Activated T-helper 2 cell treated with anti-CD3 and anti-CD28 coated beads, Interferon-gamma antibody, Interleukin-2, Interleukin-4, amounts not matched to agents 10 μg/mL and 5 μg/mL and 100 μg/mL, durations not matched to agents 14 hours and 24 hours and 36 hours (primary cell): ENCODE measurements at places on chromosomes 7 and 10. TPM values are rescaled to one million over a fixed set of nuclear protein-coding genes. Genes with fewer than 3 reads are reported as not detected.
A peak's percentile ranks its signal among the peaks of the same experiment; 100 is the strongest.

RBP4 gene
- not detected in 2 replicates for total RNA-seq

VWDE gene
- 2.9 and 3.2 TPM in 2 replicates for total RNA-seq

FAM25G gene
- total RNA-seq: not detected in 2 replicates

NUDT5 gene
- total RNA-seq: 109 and 112 TPM in 2 replicates

SH2D4B gene
- 0.05 TPM in 1 of 2 replicates, not detected in the other for total RNA-seq

USP54 gene
- total RNA-seq: 5.4 and 5.7 TPM in 2 replicates

NRF1 gene
- 22.8 and 25.4 TPM in 2 replicates for total RNA-seq

LIPK gene
- not detected in 2 replicates for total RNA-seq

DNA sequence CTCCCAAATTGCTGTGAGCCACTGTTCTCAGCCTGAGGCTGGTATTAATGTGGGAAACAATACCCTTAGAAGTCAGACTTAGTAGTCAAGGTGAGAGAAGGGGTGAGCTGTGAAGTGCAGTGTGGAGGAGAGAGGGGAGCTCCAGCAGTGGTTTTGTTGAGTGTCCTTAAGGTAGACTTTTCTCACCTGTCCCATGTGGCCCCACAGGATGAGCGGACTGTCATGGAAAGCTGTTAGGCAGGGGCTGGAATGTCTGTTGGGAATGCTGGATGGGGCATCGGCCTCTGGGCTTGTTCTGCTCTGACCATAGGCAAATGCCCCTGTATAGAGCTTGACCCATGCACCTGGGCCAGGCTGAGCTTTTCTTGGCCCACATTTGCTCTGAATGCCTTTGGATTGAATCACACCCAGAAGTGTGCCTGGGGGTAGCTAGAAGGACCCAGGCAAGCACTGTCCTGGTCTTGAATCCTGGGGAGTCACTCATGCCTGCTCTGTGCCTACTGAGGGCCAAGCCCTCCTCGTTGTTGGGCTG is 36.3 kb upstream of the SH2D4B start:
- H3K36me3 ChIP-seq: peaks cover 38% of the 10 kb centered on the region
- H3K4me1 ChIP-seq: peaks cover 83% of the 10 kb centered on the region
- DNase-seq: no peak
- H3K27ac ChIP-seq: peak overlapping the region; percentile 54
- H3K27me3 ChIP-seq: no peaks in the 10 kb centered on the region
- H3K4me3 ChIP-seq: no peak overlapping the region

DNA sequence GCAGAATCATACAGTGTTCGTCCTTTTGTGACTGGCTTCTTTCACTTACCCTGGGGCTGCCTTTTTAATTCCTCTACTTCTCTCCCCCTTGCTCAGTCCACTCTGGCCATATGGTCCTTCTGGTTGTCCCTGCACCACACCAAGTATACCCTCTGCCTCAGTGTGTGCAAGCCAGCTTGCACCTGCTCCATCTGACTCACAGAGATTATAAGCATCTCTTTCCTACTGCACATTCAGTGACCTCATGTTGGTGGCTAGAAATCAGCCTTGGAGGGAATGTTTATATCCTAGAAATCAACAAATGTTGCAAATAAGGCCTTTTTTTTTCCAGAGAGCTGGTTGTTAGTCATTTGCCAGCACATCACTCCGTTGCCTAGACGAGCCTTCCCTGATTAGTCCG is 67.5 kb upstream of the C10orf90 start:
- no peaks in the 10 kb centered on the region for H3K36me3 ChIP-seq
- DNase-seq: no peak
- H3K27ac ChIP-seq: no peak overlapping the region
- H3K27me3 ChIP-seq: no peaks in the 10 kb centered on the region
- no peak overlapping the region for H3K4me3 ChIP-seq
- no peaks in the 10 kb centered on the region for H3K4me1 ChIP-seq

DNA sequence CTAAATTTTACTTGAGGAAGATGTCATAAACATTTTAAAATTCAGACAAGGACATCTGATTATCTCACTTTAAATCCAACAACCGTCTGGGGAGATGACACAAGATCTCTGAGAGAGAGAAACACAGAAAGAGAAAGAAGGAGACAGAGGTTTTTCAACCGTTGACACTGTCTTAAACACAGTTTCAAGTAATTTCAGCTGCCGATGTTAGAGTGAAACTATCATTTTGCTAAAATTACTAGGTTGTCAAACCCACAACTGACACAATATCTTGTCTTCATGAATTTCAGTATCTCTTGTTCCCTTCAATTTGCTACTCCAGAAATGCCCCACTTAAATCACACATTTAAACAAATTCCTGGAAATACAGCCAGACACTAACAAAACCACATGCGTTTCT is 174.8 kb downstream of the RAPGEF5 start:
- H3K27ac ChIP-seq: peak overlapping the region; percentile 67
- peaks cover 21% of the 10 kb centered on the region for H3K27me3 ChIP-seq
- peaks cover 3% of the 10 kb centered on the region for H3K36me3 ChIP-seq
- H3K4me3 ChIP-seq: peak overlapping the region; percentile 42

GRCh38 chr7:53121374-53121773 is 85.9 kb downstream of the POM121L12 start:
- no peaks in the 10 kb centered on the region for H3K4me1 ChIP-seq
- H3K27ac ChIP-seq: no peak overlapping the region
- H3K36me3 ChIP-seq: no peaks in the 10 kb centered on the region
- no peak overlapping the region for H3K4me3 ChIP-seq

DNA sequence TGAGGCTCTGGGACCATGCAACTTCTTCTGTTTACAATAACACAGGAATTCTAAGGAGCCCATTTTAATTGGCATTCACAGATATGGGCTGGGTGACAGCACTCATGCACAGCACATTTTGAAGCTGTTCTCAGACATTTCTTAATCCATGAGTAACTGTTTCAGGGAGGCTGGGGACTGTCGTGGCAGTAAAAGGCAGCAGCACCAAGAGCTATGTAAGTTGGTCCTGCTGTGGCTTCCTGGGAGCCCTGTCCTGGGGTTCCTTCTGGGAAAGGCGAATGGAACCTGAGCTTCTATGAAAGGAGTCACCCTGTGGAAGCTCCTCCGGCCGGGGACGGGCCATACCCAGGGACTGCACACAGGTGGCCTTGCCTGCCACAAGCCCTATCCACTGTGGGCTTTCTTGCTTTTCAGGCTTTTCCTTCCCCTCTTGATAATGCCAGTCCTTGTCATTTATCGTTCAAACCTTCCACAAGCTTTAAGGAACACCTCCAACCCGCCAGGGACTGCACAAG is 40.5 kb downstream of the COBL start:
- no peaks in the 10 kb centered on the region for H3K27me3 ChIP-seq
- H3K36me3 ChIP-seq: no peaks in the 10 kb centered on the region
- no peaks in the 10 kb centered on the region for H3K4me1 ChIP-seq
- no peak overlapping the region for H3K4me3 ChIP-seq
- no peak overlapping the region for H3K27ac ChIP-seq

- no peak within 1 kb of the TSS for H3K27ac ChIP-seq
- H3K27me3 ChIP-seq: peaks cover 71% of the 10 kb centered on the region
- peak; percentile 45 for DNase-seq
- H3K4me1 ChIP-seq: peaks cover 19% of the 10 kb centered on the region
- no peaks in the 10 kb centered on the region for H3K36me3 ChIP-seq
- H3K4me3 ChIP-seq: peak within 1 kb of the TSS; percentile 60
These were observed at the start of gene SPAG6 for GRCh38 chr10:22345301-22346095. SPAG6 (plus strand) TSS chr10:22345496; CDS start chr10:22345612, 116 bp downstream.

GRCh38 chr10:57785546-57785945 is 482.1 kb downstream of the IPMK start:
- no peaks in the 10 kb centered on the region for H3K4me1 ChIP-seq
- no peak overlapping the region for H3K4me3 ChIP-seq
- H3K27ac ChIP-seq: no peak overlapping the region
- H3K36me3 ChIP-seq: no peaks in the 10 kb centered on the region
- no peaks in the 10 kb centered on the region for H3K27me3 ChIP-seq

GRCh38 chr7:8141070-8141469 is 120.9 kb downstream of the ICA1 start:
- DNase-seq: no peak
- no peak overlapping the region for H3K27ac ChIP-seq
- no peaks in the 10 kb centered on the region for H3K36me3 ChIP-seq
- H3K4me1 ChIP-seq: peaks cover 16% of the 10 kb centered on the region

GRCh38 chr10:48446785-48447184 is 140.3 kb downstream of the MAPK8 start:
- H3K4me1 ChIP-seq: no peaks in the 10 kb centered on the region
- no peak for DNase-seq
- no peak overlapping the region for H3K27ac ChIP-seq
- no peak overlapping the region for H3K4me3 ChIP-seq
- H3K27me3 ChIP-seq: no peaks in the 10 kb centered on the region

- peaks cover 6% of the 10 kb centered on the region for H3K27me3 ChIP-seq
- no peaks in the 10 kb centered on the region for H3K36me3 ChIP-seq
- peaks cover 15% of the 10 kb centered on the region for H3K4me1 ChIP-seq
- no peak for DNase-seq
- H3K27ac ChIP-seq: no peak overlapping the region
These were observed 9.8 kb upstream of the COL26A1 start for GRCh38 chr7:101352920-101353308.

DNA sequence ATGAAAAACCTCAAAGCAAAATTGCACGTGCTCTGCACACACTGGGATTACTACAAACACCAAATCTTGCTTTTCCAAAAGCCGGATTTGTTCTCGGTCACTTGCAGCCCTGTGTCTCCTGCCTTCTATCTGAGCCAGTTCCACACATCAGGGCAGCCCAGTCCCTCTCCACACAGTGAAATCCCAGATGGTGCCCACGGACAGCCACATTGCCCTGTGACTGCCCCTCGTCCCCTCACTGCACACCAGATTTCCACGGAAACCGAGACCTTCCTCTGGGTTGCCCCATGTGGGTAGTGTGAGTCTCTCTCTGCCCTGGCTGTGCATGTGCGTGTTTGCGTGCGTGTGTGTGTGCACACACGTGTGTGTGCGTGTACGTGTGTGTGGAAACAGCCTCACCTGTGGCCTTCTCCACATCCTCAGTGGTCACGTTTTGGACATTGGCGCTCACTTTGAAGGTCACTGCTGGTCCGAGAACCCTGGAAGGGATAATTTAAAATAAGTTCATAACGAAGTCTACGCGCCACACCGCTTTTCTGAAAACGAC is 506.7 kb downstream of the PTPRN2 start:
- H3K4me3 ChIP-seq: no peak overlapping the region
- H3K27ac ChIP-seq: no peak overlapping the region
- H3K4me1 ChIP-seq: no peaks in the 10 kb centered on the region
- H3K36me3 ChIP-seq: peaks cover 4% of the 10 kb centered on the region
- H3K27me3 ChIP-seq: no peaks in the 10 kb centered on the region

- H3K4me3 ChIP-seq: no peak overlapping the region
- no peak for DNase-seq
- H3K36me3 ChIP-seq: no peaks in the 10 kb centered on the region
- no peak overlapping the region for H3K27ac ChIP-seq
- H3K27me3 ChIP-seq: no peaks in the 10 kb centered on the region
These were observed 12.6 kb downstream of the DHX32 start for GRCh38 chr10:125868372-125868975.

DNA sequence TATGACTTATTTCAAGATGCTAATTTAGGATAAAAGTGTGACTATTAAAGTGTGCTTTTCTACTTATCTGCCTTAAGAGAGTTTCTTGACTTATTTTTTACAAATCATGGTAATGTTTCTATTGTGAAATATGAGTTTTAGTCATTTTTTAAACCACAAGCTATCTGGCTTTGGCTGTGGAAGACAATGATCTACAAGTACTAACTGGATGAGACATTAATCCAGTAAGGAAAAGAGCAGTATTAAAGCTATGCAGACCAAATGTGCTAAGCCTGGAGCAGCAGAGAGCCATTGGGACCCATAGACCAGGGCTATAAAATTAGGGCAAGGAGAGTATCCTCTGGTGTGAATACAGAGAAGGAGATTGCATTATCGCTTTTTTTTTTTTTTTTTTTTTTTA is 92.4 kb downstream of the SEMA3A start:
- peaks cover 8% of the 10 kb centered on the region for H3K27me3 ChIP-seq
- H3K36me3 ChIP-seq: no peaks in the 10 kb centered on the region
- no peak for DNase-seq
- H3K4me3 ChIP-seq: no peak overlapping the region
- no peak overlapping the region for H3K27ac ChIP-seq

- no peak overlapping the region for H3K27ac ChIP-seq
- peaks cover 2% of the 10 kb centered on the region for H3K27me3 ChIP-seq
- H3K4me3 ChIP-seq: no peak overlapping the region
- DNase-seq: no peak
- no peaks in the 10 kb centered on the region for H3K36me3 ChIP-seq
- H3K4me1 ChIP-seq: no peaks in the 10 kb centered on the region
These were observed 82.3 kb downstream of the COL13A1 start for GRCh38 chr10:69884024-69884367.

DNA sequence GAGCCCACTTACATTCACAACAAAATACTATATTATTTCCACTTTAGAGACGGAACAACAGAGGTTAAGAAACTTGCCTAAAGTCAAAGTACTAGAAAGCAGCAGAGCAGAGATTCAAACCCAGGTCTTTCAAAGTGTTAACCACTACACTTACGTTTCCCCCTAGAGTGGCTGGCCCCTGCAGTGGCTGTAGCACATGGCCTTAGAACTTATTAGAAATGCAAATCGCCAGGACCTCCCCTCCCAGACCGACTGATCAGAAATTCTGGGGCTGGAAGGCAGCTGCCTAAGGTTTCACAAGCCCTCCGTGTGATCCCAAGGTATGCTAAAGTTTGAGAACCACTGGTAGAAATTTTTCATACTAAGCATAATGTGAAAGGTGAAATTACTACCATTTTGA is 8.1 kb downstream of the MPP7 start:
- H3K27ac ChIP-seq: no peak overlapping the region
- no peaks in the 10 kb centered on the region for H3K36me3 ChIP-seq
- no peak overlapping the region for H3K4me3 ChIP-seq
- no peak for DNase-seq

GRCh38 chr7:94239661-94240234 is 154.9 kb upstream of the COL1A2 start:
- H3K36me3 ChIP-seq: no peaks in the 10 kb centered on the region
- no peak overlapping the region for H3K4me3 ChIP-seq
- peaks cover 2% of the 10 kb centered on the region for H3K27me3 ChIP-seq
- no peak overlapping the region for H3K27ac ChIP-seq

DNA sequence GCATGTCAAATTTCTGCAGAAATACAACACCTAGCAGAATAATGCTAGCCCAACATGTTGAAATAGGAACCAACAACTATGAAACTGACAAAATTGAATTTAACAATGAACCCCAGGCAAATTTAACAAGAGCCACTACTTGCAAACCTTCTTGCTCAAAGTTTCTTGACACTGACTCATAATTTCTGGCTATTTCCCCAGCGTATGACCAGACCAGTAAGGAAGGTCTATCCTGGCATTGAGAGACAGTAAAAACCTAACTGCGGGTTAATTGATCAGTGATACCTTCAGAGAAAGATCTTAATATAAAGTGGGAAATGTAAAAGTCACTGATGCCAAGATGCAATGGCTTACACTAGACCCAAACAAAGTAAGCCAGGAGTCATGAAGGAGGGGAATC is 510.1 kb downstream of the ARL4A start:
- DNase-seq: no peak
- no peak overlapping the region for H3K4me3 ChIP-seq
- H3K27ac ChIP-seq: no peak overlapping the region
- no peaks in the 10 kb centered on the region for H3K36me3 ChIP-seq
- no peaks in the 10 kb centered on the region for H3K27me3 ChIP-seq
